ENCODE measurements at places on chromosomes 2 and 18. TPM values are rescaled to one million over a fixed set of nuclear protein-coding genes. Genes with fewer than 3 reads are reported as not detected.

DNA sequence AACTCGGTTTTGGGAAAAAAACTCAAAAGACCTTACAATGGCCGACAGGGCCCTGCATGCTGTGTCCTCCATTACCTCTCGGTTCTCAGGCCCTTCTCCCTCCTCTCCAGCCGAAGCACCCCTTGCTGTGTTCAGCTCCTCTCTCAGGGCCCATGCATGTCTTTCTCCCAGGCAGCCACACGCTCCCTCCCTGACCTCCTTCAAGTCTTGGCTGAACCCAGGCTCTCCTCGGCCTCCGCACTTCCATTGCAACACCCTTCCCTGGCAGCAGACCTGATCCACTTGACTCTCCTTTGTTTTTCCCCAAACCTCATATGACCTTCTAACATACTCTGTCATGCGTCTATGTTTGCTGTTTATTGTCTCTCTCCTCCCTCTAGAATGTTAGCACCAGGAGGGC is 114.0 kb downstream of the CYP26B1 start:
- no peak for DNase-seq

DNA sequence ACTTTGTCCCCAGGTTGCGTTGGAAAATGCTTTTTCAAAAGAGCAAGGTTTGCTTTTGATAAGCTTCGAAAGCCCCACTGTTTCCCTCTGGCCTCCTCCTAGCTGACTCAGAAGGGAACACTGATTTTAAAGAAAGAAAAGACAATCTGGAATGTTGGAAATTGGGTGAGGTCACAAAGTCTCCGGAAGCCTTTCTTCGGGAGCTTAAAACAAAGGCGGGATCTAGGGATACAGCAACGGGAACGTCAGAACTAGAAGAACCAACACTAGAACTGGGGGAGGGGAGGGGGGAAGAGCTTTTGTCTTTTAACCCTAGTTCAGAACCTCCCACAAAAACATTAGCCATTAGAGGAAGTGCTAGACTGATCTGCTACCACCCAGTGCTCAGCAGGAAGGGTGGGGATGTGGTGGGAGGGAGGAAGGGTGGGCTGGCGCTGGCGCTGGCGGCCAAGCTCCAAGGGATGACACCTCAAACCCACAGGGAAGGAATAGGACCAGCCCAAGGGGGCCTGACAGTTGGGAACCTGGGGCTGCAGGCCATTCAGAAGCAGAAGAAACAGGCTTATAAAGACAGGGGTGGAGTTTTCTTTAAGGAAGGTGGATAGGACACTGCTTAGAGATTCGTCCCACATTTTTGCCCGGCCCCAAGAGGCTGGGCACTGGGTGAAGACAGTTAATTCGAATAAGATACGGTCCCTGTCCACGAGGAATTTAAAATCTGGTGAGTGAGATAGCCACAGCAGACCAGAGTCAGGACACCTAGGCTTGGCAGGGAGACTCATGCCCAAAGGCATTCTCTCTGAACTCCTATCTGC is 1.7 kb downstream of the TMSB10 start:
- peak; percentile 35 for DNase-seq

- DNase-seq = no peak
Measured at GRCh38 chr2:18243816-18244215, 316.6 kb downstream of the RDH14 start.

- DNase-seq = no peak
Measured at GRCh38 chr2:197211881-197212342, 98.7 kb downstream of the ANKRD44 start.

TSPYL6 gene
- total RNA-seq = 0.18 TPM

AMER3 gene
- 25.7 TPM for total RNA-seq

PLCD4 gene
- total RNA-seq = 1.2 TPM

DNER gene
- 167 TPM for total RNA-seq

CCDC148 gene
- total RNA-seq = 13.5 TPM

Measured in cerebellum (tissue), 4 donors.